Epithelial cell of prostate (primary cell): ENCODE measurements at places on chromosomes 11 and 22.

GRCh38 chr11:66124564-66124963, 54.5 kb downstream of the PACS1 start:
- DNase-seq: no peak

DNA sequence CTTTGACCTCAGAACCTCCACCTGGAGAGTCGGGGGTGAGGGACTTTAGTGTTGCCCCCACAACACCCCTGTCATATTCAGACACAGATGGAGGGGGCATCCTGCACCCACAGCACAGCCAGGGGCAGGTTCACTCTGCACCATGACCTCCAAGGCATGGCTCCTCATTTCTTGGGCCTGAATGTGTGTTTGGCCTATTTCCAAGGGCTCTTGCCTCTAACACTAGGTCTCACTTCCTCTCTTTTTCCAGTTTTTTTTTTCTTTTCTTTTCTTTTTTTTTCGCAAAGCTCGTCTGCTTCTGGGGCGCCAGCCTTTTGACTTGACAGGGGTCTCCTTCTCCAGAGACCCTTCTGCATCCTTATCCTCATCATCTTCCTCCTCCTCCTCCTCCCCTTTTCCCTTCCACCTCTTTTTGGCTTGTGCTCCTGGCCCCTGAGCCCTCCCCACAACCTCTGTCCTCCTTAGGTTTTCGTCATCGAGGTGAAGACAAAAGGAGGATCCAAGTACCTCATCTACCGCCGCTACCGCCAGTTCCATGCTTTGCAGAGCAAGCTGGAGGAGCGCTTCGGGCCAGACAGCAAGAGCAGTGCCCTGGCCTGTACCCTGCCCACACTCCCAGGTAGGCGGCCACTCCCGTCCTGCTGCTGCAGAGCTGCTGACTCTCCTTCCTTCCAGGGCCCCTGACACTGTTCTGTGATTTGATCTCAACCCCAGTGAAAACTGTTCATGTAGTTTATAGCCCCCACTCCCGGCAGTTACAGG, 3.8 kb downstream of the NCF4 start:
- no peak for DNase-seq

DNA sequence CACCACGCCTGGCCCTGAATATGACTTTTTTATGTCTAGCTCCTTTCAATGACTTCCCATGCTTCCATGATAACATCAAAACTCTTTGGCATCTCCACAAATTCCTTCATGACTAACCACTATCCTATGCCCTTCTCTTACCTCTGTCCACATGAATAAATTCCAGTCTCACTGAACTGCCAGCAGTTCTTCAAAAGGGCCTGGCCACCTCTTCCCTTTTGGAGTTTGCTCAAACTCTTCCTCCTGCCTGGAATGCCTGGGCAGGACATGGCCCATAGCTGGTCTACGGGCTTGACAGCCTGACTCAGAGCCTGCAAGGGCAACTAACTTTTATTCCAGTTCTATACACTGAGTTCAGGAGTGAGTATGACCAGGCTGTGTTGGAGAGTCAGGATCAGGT, 41.8 kb upstream of the ZBTB16 start:
- no peak for DNase-seq

- no peak for DNase-seq
Measured at GRCh38 chr11:86314636-86315035, 12.6 kb downstream of the HIKESHI start.

DNA sequence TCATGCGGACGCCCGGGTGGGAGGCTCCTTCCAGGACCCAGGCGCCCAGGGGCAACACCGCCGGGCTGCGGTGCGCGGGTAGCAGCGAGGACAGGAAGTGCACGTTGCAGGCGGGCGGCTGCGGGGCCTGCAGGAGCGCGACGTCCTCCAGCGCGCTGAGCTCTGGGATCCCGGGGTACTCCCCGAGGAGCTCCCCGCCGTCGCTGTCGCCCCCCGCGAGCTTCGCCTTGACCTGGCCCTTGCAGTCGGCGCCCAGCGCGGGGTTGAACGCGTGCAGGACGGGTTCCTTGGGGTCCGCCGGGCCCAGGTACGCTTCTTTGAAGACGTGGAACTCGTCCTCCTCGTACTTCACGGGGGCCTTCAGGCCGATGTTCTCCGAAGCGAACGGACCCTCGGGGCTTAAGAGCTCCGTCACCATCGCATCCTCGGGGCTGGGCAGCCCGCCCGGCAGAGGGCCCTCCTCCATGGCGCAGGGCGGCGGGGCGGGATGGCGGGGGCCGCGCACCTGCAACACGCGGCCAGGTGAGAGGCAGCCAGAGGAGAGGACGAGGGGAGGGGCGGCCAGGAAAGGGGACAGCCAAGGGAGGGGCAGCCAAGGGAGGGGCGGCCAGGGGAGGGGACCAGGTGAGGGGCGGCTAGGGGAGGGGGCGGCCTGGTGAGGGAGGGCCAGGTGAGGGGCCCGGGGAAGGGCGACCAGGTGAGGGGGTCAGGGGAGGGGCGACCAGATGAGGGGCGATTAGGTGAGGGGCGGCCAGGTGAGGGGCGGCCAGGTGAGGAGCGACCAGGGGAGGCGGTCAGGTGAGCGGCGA, 921 bp downstream of the TESMIN start:
- no peak for DNase-seq

- no peak for DNase-seq
Measured at GRCh38 chr22:47083379-47083986, 321.0 kb downstream of the TBC1D22A start.

DNA sequence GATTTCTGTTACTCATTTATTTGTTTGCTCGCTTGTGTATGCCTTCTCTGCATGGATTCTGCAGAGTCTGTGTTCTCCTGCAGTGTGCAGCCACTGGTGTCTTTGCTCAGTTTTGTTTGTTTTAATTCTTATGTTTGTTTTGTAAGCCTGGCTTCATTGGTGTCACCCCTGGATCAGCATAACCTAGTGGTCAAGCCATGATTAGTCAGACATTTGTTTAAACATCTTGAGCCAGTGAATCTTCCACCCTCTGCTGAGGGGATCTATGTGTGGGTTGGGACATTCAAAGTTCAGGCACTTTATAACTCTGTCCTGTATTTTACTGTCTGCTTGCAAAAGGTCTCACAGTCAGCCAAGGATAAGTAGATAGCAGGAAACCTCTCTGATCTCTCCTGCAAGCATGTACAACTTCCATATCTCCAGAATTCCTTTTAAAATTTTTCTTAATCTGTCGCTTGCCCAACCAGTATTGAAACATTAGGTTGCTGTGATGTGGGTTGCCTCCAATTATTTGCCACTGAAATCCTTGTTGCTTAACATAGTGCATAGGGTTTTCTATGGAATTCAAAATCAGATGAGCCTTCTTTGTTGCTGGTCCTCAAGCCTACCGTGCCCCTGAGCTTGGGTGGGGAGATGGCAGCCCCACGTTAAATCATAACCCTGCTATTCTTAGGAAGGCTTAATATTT, 86.8 kb downstream of the KCNQ1OT1 start:
- DNase-seq: no peak

GRCh38 chr22:45422237-45422983, 8.9 kb downstream of the RIBC2 start:
- DNase-seq: no peak

DNA sequence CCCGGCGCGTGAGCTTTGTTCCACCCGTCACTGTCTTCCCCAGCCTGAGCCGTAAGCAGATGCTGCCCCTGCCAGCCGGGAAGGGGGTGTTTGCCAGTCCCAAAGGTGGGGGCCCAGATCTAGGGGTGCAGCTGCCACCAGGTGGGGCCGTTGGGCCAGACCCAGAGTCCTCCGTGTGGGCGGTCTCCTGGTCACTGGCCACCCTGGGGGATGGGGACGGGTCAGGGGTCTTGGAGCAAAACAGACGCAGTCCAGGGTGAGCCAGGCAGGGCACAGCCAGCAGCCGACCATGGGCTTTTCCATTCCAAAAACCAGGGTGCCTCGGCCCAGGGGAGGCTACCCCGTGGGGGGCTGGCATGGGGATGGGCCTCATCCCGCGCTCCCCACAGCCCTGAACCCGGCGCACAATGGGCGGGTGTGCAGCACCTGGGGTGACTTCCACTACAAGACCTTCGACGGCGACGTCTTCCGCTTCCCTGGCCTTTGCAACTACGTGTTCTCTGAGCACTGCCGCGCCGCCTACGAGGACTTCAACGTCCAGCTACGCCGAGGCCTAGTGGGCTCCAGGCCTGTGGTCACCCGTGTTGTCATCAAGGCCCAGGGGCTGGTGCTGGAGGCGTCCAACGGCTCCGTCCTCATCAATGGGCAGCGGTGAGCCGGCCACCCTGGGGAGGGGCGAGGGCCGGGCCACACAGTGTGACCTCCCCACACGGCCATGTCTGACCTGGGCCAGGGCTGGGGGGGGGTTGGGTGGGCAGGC, 3.5 kb downstream of the MUC5B start:
- DNase-seq: no peak

DNA sequence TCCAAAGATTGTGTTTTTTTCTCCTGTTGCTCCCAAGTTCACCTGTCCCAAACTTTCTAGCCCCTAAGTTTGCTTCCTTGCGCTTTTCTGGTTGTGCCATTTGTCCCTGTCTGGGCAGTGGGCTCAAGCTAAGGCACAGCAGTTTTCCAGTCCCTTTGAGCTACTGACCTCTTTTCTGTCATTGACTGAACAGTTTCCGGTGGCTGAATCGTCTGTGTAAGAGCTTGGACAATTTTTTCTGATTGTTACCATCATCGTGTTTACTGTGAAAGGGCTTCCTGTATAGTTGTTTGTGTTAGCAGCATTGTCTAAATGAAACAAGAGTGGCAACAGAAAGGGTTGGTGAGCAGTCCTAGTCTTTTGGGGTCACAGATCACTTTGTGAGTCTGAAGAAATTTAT, 49.8 kb downstream of the BMAL1 start:
- no peak for DNase-seq

DNA sequence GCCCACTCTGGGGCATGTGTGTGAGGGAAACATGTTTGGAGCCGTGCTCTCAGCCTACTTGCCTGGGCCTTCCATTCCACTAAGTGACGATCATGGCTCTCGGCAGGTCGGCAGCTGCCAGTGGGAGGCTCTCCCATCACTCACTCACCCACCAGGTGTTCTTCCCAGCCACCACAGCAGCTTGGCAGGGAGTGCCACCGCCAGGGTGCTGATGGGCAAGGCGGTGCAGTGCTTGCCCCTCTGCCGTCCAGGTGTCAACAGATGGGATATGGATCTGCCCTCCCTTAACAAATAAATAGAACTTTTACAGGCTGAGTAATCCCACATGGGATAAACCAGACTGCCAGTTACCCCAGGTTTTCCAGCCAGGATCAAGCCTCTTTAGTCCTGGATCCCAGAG, 205.5 kb upstream of the TMEM45B start:
- no peak for DNase-seq

DNA sequence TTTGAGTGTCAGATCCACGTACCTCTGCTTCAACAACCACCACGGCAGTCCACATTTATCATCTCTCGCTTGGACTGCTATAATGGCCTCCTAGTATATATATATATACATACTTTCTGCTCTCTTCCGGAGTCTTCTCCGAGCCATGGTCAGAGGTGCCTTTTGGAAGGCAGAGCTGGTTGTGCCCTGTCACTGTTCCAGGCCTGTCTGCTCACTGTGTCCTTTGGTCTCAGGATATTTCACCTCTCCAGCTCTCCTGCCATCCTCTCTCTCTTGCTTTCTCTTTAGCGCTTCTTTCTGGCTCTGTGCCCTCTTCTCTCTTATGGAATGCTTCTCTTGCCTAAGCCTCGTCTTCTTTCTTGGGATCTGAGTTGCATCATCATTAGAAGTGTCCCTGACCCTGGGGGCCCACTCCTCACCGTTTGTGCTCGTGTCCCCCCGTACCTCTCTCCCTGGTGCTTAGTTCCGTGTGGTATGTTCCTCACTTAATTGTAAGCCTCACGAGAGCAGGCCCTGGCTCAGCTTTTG, 86.1 kb upstream of the RASSF10 start:
- no peak for DNase-seq

DNA sequence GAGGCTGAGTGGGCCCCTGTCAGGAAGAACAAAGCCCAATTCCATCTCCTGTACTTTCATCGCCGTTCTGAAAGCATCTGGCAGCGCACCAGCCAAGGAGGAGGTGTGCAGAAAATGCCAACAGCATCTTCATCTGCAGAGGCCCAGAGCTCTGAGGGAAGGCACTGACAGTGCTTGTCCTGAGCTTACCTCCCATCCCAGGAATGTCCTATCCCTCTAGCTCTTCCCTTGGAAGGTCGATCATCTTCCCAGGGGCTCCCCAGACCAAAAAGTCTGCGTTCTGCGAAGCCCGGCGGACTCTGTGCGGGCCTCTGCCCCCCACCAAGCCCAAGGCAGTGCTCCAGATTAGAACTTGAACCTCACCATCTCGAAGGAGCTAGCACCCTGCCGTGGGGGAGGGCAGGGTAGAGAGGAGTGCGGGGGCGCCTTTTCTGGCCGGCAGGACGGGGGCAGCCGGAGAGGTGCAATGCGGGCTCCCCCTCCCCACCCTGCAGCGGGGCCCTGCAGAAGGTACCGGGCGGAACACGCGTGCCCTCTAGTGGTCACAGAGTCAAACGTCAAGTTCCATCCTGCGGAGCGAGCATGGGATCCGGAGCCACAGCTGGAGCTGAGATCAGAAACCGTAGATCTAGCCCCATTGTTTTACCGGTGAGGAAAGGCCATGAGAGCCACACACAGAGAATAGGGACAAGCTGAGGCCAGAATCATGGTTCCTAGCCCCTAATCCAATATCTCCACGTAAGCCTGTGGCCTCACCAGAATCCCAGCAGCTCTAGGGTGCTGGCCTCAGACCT, 5.0 kb downstream of the SCN2B start:
- DNase-seq: no peak

GRCh38 chr22:47630741-47631534, 868.5 kb downstream of the TBC1D22A start:
- DNase-seq: no peak

DNA sequence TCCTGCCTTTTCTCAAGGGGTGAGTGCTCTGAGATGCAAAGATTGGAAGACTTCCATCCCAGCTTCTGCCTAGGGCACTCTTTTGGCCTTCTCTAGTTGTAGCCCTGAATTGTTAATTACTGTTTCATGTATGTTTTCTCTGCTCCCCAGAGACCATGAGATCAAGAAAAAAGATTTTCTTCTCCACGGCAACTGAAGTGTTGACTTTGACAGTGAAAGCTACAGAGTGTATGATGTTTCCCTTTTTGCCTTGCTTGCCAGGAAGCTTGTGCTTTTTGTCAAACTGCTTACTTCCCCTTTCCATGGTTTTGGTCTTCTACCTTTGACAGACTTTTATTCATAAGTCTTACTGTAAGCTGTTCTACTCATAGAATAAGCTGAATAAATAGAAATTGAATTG, 23.3 kb upstream of the EIF3D start:
- no peak for DNase-seq

GRCh38 chr11:17776212-17776875, 41.8 kb downstream of the KCNC1 start:
- no peak for DNase-seq

GRCh38 chr11:124150684-124151083, 32.5 kb upstream of the OR10D3 start:
- no peak for DNase-seq

DNA sequence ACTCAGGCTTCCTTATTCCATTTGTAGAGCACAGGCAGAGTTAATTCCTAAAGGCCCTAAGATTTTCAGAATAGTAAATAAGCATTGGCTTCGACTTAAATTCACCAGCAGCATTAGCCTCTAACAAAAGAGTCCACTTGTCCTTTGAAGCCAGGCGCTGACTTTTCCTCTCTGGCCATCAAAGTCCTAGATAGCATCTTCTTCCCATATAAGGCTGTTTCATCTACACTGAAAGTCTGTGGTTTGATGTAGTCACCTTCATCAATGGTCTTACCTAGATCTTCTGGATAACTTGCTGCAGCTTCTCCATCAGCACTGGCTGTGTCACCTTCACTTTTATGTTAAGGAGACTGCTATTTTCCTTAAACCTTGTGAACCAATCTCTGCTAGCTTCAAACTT, 118.3 kb upstream of the SOX6 start:
- no peak for DNase-seq
